ENCODE measurements at places on chromosomes 4 and X. TPM values are rescaled to one million over a fixed set of nuclear protein-coding genes. Genes with fewer than 3 reads are reported as not detected.

Gene ANKRD50
- 26.5 TPM for total RNA-seq

DNA sequence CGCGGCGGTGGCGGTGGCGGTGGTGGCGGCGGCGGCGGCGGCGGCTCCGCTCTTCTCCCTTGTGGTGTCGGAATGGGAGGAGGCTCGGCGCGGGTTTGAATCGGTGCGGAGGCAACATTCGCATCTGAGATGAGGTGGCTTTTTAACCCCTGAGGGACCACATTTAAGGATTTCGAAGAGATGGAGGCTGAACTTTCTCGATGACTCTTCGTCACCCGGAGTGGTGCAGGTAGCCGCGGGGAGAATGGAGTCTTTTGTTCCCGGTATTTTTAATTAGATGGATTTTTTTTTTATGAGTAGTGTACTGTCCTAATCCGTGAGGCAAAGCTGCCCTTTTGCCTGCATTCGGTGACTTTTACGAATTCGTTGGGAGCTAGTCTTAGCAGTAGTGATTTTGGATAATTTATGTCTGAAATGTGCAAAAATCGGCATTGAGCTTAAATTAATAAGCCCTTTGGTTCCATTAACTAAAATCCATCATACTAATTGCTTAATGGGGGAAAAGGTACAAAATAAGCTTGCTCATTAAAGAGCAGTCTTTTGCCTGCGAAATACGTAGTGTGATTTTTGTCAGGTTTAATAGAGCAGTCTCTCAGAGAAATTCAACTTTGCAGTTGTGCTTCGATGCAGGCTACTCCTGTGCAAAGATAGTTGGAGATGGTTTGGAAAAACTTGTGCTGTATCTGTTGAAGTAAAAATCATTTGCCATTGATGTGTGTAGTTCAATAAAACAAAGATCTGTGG lies 206.2 kb downstream of the TENM3 start:
- DNase-seq = no peak

GRCh38 chrX:17403972-17404371 lies 29.0 kb downstream of the NHS start:
- no peak for DNase-seq

GRCh38 chr4:138949866-138950265 lies 65.7 kb upstream of the NOCT start:
- no peak for DNase-seq

GRCh38 chr4:10061650-10062415 lies 40.5 kb upstream of the SLC2A9 start:
- DNase-seq = no peak

DNA sequence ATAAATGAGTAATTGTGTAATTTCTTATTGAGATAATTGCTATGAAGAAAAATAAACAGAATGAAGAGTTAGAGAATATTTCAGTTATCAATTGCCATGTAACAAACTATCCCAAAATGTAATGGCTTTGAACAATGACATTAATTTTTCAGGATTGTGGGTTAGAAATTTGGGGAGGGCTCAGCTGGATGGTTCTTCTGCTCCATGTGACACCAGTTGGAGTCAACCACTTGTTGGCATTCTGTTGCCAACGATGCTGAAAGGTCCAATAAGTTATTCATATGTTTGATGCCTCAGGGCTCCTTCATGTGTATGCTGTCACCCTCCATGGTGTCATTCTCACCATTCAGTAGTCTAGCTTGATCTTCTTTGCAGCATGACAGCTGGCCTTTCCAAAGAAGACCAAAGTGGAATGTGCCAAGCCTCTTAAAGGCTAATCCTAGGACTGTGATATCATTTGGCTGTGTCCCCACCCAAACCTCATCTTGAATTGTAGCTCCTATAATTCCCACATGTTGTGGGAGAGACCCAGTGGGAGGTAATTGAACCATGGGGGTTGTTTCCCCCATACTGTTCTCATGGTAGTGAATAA lies 20.9 kb upstream of the CCDC149 start:
- no peak for DNase-seq

- DNase-seq = no peak
Observed at GRCh38 chr4:77089866-77090265, 14.1 kb upstream of the CCNI start.

- DNase-seq = no peak
Observed at GRCh38 chrX:123173833-123174232, 10.2 kb upstream of the GRIA3 start.

Measured in aorta (tissue), 5 donors.